Lower lobe of right lung (tissue), 2 donors: ENCODE measurements at places on chromosomes 16 and 17. TPM values are rescaled to one million over a fixed set of nuclear protein-coding genes. Genes with fewer than 3 reads are reported as not detected.
A peak's percentile ranks its signal among the peaks of the same experiment; 100 is the strongest.

TBC1D3H gene
- not detected for total RNA-seq

DNA sequence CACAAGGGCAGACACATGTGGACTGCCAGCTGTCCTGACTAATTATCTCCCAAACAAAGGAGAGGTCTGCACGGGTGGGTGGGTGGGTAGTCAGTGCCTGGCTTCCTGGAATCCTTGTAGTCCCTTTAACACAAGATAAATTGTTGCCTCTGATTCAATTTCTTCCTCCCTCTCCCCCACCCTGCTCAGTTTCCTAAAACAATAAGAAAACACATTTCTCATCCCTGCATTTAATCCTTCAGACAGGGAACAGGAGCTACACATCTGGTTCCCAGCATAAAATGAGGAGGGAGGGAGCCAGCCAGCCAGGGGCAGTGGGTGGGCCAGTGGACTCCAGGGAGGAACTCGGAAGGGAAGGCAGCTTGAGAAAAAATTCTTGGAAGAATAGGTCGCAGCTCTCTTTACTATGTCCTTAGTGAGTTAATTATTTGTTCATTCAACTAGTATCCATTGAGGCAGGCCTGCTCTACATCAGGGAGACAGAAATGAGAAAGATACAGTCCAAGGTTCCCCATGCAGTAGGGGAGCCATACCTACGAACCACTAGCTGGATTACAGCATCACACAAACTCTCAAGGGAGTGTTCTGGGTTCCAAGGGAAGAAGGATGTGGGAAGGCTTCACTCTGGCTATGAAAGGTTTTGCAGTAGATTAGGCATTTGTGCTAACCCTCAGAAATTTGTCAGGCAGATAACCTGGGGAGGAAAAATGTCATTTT, 58.3 kb downstream of the CCT6B start:
- no peaks in the 10 kb centered on the region for H3K36me3 ChIP-seq
- no peak overlapping the region for H3K4me3 ChIP-seq
- no peaks in the 10 kb centered on the region for H3K4me1 ChIP-seq
- no peak for DNase-seq
- no peaks in the 10 kb centered on the region for H3K27me3 ChIP-seq

CCDC43 gene
- 18.4 TPM for total RNA-seq

GNG13 gene
- total RNA-seq = not detected

VKORC1 gene
- total RNA-seq = 65.6 TPM

NOD2 gene
- total RNA-seq = 13.2 TPM

GRCh38 chr16:85384833-85385462, 228.2 kb upstream of the GSE1 start:
- peak; percentile 46 for DNase-seq
- no peaks in the 10 kb centered on the region for H3K36me3 ChIP-seq
- peaks cover 16% of the 10 kb centered on the region for H3K4me1 ChIP-seq
- H3K27me3 ChIP-seq = no peaks in the 10 kb centered on the region

- peaks cover 61% of the 10 kb centered on the region for H3K4me1 ChIP-seq
- no peaks in the 10 kb centered on the region for H3K27me3 ChIP-seq
Observed at GRCh38 chr17:65013613-65014391, 42.7 kb downstream of the GNA13 start.

- no peak overlapping the region for H3K27ac ChIP-seq
- H3K27me3 ChIP-seq = no peaks in the 10 kb centered on the region
- DNase-seq = no peak
- H3K4me1 ChIP-seq = no peaks in the 10 kb centered on the region
Observed at GRCh38 chr16:52787709-52788108, 240.8 kb upstream of the TOX3 start.

DNA sequence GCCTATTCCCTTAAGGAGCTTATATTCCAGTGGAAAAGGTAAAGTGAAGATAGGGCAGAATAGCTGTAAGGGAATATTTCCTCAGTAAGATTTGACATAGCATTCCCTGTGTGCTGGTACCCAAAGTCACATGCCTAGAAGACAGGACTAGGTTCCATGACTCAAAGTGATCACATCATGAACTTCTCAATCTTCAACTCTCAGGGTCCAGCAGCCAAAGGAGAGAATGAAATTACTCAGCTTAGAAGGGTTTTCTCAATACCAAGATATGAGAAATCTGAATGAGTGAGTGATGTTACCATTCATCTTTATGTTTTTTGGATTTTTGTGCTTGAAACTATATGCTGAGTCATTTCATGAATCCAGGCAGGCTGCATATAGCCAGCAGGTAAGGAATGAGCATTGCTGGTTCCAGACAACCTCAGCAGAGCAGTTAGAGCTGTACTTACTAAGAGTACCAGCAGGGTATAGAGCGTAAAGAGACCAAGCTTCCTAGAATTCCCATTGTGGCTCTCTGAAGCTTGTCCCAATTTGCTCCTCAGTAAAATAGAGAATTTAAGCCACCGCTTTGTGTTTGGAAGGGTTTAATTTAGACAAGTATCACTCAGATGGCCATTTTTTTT, 91.1 kb downstream of the ANKFN1 start:
- no peak overlapping the region for H3K4me3 ChIP-seq
- H3K27ac ChIP-seq = no peak overlapping the region
- H3K4me1 ChIP-seq = no peaks in the 10 kb centered on the region
- no peak for DNase-seq

KRT25 gene
- not detected for total RNA-seq

- H3K36me3 ChIP-seq = no peaks in the 10 kb centered on the region
- H3K27ac ChIP-seq = no peak overlapping the region
- DNase-seq = no peak
- H3K4me1 ChIP-seq = peaks cover 23% of the 10 kb centered on the region
- H3K4me3 ChIP-seq = no peak overlapping the region
Observed at GRCh38 chr16:81720973-81721906, 57.9 kb upstream of the PLCG2 start.

- H3K4me3 ChIP-seq = no peak overlapping the region
- DNase-seq = no peak
- H3K27me3 ChIP-seq = no peaks in the 10 kb centered on the region
- peaks cover 13% of the 10 kb centered on the region for H3K4me1 ChIP-seq
- H3K36me3 ChIP-seq = peaks cover 75% of the 10 kb centered on the region
- H3K27ac ChIP-seq = no peak overlapping the region
Observed at GRCh38 chr16:89101303-89102040, 7.8 kb downstream of the ACSF3 start.
